ENCODE measurements at places on chromosomes 5 and 9. TPM values are rescaled to one million over a fixed set of nuclear protein-coding genes. Genes with fewer than 3 reads are reported as not detected.

DNA sequence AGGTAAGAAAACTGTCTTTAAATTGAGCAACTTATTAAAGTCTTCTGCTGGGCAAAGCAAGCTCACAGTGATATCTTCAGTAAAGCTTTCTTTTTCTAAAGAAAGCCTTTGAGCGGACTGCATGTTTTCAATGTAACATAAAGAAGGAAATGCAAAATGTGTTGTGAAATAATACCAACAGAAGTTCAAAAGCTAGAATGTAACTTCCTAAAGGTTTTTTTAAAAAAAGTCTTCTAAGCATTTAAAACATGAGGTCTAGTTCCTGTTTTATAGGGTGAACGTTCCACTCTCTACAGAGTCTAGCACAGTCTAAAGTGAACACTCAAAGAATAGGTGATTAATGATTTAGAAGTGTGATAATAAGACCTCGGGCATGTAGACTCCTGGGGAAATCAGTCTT, 62.9 kb downstream of the DENND1A start:
- peak overlapping the region; percentile 65 for H3K27ac ChIP-seq
- H3K36me3 ChIP-seq: peaks cover 25% of the 10 kb centered on the region
- H3K27me3 ChIP-seq: no peaks in the 10 kb centered on the region
- H3K4me3 ChIP-seq: peak overlapping the region; percentile 31
- peaks cover 47% of the 10 kb centered on the region for H3K4me1 ChIP-seq

- no peak overlapping the region for H3K4me3 ChIP-seq
- no peak overlapping the region for H3K27ac ChIP-seq
- H3K36me3 ChIP-seq: peaks cover 9% of the 10 kb centered on the region
- DNase-seq: no peak
- H3K27me3 ChIP-seq: no peaks in the 10 kb centered on the region
Measured at GRCh38 chr9:93122721-93123221, 11.3 kb downstream of the NINJ1 start.

GRCh38 chr5:43530648-43531047, 15.7 kb upstream of the C5orf34 start:
- peaks cover 68% of the 10 kb centered on the region for H3K36me3 ChIP-seq
- peaks cover 21% of the 10 kb centered on the region for H3K4me1 ChIP-seq
- no peaks in the 10 kb centered on the region for H3K27me3 ChIP-seq
- no peak overlapping the region for H3K4me3 ChIP-seq
- H3K27ac ChIP-seq: no peak overlapping the region

GRCh38 chr9:133169102-133169501, 5.4 kb upstream of the GBGT1 start:
- peaks cover under 1% of the 10 kb centered on the region for H3K4me1 ChIP-seq
- no peak overlapping the region for H3K27ac ChIP-seq
- no peak overlapping the region for H3K4me3 ChIP-seq
- DNase-seq: no peak

DNA sequence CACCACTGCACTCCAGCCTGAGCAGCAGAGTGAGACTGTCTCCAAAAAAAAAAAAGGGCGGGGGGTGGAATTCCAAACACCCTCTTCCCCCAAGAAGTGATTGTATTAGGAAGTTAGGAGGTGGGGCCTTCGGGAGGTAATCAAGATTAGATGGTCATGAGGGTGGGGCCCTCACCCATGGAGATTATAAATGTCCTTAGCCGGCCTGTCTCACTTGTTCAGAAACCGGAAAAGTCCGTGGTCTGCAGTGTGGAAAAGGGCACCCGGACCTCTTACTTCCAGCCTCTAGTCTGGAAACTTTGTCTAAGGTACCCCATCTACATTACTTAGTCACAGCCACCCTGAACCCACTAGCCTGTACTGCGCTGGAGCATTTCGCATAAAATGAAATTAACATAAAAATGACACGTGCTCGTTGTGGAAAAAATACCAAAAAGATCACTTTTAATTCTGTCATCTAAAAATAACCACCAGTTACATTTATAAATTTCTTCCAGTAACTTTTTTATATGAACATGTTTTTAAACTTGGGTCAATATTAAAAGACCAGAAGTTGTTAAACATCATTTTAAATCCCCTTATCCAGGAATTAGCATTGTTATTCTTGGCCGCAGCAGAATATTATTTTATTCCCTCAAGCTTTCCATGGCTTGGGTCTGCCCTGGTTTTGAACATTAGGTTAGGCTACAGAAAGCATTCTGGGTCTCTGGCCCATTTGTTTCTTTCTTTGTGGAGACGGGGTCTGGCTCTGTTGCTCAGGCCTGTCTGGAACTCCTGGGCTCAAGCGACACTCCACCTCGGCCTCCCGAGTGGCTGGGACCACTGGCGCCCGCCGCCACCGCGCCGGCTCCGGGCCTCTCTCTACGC, 1.2 kb upstream of the CKS2 start:
- no peaks in the 10 kb centered on the region for H3K27me3 ChIP-seq
- DNase-seq: no peak
- H3K4me1 ChIP-seq: peaks cover 31% of the 10 kb centered on the region
- peak overlapping the region; percentile 96 for H3K4me3 ChIP-seq
- peaks cover 57% of the 10 kb centered on the region for H3K36me3 ChIP-seq

Gene WNT8A
- total RNA-seq: not detected

Gene LVRN
- not detected for total RNA-seq

DNA sequence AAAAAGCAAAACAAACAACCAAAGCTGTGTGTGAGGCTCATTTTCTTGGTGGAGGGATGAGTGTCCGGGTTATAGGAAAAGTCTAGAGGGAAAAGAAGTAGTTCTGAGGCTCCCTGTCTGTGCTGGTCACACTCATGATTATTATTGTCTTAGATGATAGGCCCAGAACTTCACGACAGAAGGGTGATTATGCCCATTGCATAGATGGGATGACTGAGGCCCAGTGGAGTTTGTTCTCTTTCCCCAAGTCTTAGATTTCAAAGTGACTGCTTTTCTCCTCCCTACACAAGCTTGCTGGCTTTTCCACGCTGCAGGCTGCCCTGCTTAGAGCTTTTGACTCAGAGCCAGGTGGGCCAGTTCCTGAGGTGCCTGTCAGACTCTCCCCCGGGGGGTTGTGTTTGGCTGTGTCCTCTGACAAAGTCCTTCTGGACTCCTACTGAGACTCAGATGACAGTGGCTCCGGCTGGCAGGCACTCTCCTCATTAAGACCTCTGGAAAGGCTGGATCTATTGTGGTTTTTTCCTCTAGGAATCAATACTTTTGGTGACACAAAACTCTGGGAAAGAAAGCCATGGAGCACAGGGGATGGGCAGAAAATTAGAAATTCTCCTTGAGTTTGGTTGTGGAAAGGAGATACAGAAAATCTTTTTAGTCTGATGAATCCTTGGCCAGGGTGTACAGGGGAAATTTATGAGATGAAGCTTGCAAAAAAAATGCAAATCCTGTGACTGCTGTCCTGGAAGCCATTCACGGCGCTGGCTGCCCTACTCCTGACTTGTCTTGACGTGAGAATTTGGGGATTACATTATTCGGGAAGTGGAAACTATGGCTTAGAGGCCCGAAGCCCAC, 120.9 kb downstream of the NSG2 start:
- no peaks in the 10 kb centered on the region for H3K36me3 ChIP-seq
- no peak overlapping the region for H3K27ac ChIP-seq
- H3K4me3 ChIP-seq: no peak overlapping the region
- H3K27me3 ChIP-seq: no peaks in the 10 kb centered on the region
- DNase-seq: no peak

Gene PCDHGA8
- not detected for total RNA-seq

DNA sequence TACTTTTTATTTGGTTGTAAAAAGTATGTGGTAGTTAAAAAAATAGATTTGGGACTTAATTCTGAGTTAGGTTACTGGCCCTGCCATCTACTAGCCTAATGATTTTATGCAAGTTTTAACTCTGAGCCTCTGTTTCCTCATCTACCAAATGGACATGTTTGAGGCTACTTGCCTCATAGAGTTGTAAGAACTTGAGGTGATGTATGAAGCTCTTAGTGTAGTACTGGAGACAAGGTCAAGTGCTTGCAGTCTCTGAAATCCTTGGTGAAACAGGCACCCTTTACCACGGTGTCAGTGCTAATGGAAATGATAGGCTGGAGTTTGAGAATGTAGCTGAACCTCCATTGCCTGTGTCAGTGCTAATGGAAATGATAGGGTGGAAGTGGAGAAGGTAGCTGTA, 15.3 kb downstream of the GPR107 start:
- peaks cover 9% of the 10 kb centered on the region for H3K36me3 ChIP-seq
- no peak overlapping the region for H3K27ac ChIP-seq
- H3K27me3 ChIP-seq: no peaks in the 10 kb centered on the region
- DNase-seq: no peak
- peaks cover 19% of the 10 kb centered on the region for H3K4me1 ChIP-seq
